ENCODE measurements at places on chromosomes 4 and X. TPM values are rescaled to one million over a fixed set of nuclear protein-coding genes. Genes with fewer than 3 reads are reported as not detected.

- no peak for DNase-seq
Measured at GRCh38 chrX:78378476-78379115, 51.2 kb upstream of the CYSLTR1 start.

- no peak for DNase-seq
Measured at GRCh38 chr4:169315530-169316343, 45.0 kb upstream of the SH3RF1 start.

GRCh38 chr4:86035688-86036087 is 324.2 kb downstream of the MAPK10 start:
- DNase-seq = no peak

- DNase-seq = no peak
Measured at GRCh38 chrX:40177489-40177888, 79.7 kb upstream of the BCOR start.

- DNase-seq = no peak
Measured at GRCh38 chr4:73844806-73845205, 8.3 kb upstream of the PF4V1 start.

DNA sequence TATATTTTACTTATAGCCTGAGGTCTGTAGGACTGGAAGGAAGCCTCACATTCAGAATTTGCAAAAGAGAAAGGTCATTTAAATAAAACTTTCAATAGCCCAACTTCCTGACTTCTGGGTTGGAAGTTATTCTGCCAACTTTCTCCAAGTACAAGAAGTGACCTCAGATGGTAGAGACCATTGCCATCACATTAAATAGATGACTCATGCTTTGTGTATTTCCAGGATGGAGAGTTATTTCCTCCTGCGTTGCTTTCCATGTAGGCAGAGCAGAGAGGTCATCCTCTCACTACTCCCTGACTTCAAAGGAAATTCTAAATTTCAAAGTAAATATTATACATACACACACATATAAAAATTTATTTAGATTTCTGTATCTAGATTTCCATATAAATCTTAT is 73.0 kb upstream of the NR3C2 start:
- no peak for DNase-seq

Gene ADH1C
- total RNA-seq = 3.4 TPM

Gene ZXDA
- total RNA-seq = 5.5 TPM

Measured in aorta (tissue), 5 donors.